ENCODE measurements at places on chromosomes 1 and 21.

DNA sequence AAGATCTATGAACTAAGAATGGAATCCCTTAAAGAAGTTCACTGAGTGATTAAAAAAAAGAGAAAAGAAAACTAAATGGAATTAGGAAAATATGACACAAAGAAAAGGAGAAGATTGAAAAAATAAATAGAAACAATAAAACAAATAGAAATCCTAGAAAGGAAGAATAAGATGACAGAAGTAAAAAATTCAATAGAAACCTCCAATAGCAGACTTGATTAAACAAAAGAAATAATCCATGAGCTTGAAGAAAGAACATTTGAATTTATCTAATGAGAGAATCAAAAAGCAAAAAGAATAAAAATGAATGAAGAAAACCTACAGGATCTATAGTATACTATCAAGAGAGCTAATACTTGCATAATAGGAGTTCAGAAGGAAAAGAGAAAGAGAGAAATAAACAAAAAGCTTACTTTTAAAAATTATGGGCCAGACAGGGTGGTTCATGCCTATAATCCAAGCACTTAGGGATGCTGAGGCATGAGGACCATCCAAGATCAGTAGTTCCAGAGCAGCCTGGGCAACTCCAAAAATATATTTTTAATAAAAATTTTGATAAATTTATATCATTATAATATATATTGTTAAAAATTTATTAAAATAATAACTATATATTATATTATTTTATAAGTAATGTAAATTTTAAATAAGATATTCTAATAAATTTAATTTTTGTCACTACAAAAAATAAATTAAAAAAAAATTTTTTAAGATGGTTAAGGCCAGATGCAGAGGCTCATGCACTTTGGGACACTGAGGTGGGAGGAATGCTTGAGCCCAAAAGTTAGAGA lies 9.4 kb upstream of the VN1R5 start:
- DNase-seq, result no peak

DNA sequence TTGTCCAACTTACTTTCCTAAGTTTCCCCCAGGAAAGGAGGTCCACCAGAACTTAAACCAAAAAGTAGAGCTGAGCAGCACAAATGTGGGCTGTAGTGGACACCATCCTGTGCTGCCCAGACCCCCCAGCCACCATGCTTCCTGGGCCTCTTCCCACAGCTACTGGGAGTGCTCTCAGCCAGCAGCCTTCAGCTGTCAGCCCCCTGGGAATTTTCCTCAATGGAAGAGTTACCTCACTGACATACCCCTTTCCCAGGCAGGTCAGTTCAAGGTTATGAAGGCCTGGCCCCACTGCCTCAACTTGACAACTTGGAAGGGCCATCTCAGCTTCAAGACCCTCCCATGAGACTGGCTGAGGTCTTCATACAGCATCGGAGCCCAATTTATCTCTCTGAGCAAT lies 47.7 kb downstream of the CDCP2 start:
- DNase-seq, result no peak

GRCh38 chr1:80993154-80993980 lies 807.4 kb upstream of the ADGRL2 start:
- DNase-seq, result no peak

DNA sequence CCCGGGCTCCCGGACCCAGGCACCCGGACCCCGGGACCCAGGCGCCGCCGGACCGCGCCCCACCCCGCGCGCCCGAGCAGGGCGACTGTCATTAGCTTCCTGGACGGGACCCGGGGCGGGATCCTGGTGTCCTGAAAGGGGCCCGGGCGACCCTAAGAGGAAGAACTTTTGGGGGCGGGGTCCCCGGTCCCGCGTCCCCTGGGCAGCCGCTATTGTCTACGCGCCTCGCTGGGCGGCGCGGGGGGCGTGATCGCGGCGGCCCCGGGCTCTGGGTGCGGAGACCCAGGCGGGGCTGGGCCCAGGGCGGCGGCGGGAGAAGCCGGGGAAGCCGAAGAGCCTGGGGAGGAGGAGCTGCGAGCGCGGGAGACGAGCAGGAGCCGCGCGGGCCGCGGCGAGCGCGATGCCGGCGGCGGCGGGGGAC lies 465 bp downstream of the HUNK start:
- no peak for DNase-seq

DNA sequence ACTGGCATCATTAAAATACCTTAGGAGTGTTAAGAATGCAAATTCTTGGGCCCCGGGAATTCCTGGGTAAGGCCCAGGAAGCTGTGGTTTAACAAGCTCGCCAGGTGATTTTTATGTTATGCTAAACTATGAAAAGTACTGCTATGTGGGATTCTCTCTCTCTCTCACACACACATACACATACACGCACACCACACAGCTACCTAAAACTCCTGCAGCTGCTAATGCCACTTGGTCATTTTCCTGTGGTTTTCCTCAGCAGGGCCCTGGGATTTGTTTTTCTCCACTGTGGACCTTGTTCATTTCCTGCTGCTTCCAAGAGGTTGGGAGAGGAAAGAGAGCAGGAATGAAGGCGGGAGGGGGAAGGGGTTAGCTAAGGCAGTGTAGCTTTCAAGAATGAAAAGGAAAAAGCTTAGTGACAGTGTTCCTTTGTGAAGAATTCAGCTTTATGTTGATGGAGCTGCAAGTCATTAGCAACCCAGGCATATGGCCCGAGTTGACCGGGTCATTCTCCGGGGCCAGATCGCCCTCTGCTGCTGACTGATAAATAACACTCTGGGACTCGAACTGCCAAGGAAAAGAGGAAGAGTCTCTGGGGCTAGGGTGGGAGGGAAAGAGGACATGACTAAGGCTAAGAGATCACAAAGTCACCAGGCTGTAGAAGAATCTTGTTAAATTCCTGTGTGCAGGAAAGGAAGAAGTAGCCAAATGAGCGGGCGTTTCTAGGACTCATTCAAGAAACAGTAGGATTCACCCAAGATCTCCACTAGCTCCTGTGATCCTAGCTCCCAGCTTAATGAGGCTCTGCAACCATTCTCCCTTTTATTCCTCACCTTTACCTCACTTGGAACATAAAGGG lies 30.5 kb upstream of the LRIG2 start:
- no peak for DNase-seq

DNA sequence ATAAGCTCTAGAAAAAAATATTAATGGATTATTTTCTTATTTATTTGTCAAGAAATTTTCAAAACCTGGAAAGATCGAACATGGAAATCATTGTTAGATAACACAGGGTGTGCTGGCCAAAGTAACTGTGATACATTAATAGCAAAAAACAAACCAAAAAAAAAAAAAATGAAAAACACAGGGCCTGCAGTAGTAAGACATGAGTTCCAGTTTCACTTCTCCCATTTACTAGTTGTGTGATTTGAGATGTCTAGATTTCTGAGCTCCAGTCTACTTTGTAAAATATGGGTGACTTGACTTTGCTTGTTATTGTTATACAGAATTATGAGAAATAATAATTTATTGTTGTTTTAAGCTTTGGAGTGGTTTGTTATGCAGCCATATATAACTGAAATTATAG lies 13.6 kb downstream of the FAM177B start:
- no peak for DNase-seq

GRCh38 chr1:182897696-182898095 lies 55.3 kb downstream of the SHCBP1L start:
- DNase-seq, result no peak

DNA sequence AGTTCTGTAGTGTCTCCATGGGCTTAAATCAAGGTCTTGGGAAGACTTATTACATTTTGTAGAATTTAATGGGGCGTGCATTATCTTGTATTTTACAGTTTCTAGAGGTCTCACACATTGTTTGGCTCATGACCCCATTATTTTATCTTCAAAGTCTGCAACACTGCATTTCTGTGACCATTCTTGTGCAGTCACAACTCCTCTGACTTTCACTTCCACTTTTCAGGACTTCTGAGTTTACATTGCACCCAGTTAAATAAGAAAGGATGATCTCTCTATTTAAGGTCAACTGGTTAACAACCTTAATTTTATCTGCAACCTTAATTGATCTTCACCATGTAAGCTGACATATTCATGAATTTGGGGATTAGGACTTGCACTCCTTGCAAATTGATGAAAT lies 1186.6 kb downstream of the MRPL39 start:
- no peak for DNase-seq

GRCh38 chr1:166975361-166976129 lies at the start of gene ILDR2:
Gene ILDR2, minus strand, starts transcription at chr1:166975540. Its CDS starts 272 bp downstream, at chr1:166975268.
- peak; percentile 18 for DNase-seq

DNA sequence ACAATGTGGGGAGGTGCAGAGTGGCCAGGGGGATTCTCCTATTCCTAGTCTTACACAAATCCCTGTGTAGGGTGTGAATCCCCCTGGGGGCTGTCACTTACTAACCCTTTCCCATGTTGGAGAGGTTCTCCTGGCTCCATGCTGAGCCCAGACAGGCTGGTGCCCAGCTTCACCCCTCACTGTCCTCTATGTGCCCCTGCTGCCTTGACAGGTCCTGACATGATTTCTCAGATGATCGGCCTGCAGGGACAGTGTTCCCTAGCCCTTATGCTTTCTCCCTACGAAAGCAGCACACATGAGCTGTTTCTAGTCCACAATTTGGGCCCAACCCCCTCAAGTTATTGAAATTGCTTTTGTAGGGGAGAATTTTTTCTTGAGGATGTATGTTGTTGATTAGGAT lies 68.9 kb upstream of the FAM78B start:
- no peak for DNase-seq

- no peak for DNase-seq
Observed at GRCh38 chr1:115685029-115685705, 43.4 kb downstream of the VANGL1 start.

DNA sequence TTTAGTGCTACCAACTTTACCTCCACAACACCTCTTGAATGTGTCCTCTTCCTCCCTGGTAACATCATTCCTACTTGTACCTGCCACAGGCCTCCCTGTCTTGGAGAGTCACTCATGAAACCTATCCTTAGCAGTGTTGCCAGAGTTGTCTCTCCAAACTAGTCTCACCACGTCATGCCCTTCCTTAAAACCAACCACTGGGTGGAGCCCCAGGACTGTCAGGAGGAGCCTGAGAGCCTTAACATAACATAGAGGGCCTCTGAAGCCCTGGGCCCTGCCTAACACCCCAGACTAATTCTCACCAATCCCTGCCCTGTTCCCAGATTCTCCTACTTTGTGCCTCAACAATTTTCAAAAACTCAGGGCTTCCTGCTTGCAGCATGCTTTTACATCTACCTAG lies 65.3 kb downstream of the ZNF697 start:
- no peak for DNase-seq

DNA sequence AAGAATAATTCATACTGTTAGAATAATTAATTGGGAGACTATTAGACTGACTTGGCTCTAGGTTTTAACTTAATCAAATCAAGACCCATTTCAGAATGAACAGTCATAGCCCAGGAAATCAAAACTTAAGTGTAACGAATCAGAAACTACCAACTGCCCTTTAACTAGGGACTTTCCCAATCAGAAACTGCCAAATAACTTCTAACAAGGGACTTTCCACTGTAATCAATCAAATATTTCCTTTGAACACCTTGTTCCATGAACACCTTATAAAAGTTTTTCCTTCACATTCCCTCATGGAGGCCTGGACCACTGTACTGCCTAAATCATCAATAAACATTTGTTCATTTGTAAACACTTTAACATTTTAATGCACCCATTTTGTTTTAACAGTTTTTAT lies 1054.7 kb upstream of the TMPRSS15 start:
- DNase-seq, result no peak

DNA sequence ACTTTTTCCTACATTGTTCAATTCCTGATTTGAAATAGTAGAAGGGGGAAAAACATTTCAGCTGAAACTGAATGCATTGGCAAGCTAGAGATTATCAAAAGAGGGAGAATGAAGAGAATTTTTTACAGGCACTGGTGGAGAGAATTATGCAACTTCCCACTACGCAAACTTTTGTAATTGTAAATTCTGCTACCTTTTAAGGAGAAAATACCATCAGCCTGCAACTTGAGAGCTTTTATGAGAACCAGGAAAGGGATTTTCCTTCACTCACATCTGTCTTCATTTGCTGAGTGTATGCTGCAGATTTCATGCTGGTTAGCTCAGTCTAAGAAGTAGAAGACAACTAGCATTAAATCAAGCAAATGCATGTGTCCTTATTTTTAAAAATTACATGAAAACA lies 43.7 kb downstream of the ADAMTS1 start:
- no peak for DNase-seq

DNA sequence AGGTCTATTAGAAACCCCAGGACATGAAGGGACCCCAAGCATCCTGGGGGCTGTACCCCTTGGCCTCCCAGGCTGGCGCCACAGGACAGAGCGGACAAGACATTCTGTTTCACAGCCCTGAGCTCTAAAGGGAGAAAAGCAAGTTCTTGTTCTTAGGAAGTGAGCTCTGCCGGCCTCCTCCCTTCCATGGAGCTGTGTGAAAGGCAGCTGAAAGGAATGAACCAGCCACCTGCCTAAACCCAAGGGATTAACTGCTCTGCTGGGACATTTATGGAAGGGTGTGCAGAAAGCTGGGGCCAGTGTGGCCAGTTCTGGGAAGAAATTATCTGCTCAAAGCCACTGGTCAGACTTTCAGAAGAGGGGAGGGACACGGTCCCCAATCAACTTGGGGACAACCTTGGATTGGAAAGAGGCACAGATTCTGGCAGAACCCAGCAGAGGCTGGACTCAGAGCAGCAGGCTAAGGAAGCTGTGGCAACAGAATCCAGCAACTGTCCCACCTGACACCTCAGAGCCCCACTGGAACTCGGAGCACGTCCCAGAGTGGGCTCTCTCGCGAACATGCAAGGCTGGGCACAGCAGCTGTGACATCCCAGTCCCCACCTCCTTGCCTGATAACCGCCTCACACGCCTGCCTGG lies 2.1 kb downstream of the KLHL21 start:
- DNase-seq, result no peak

Data from effector CD4-positive, alpha-beta T cell (primary cell).